ENCODE measurements at places on chromosomes 5 and 9. TPM values are rescaled to one million over a fixed set of nuclear protein-coding genes. Genes with fewer than 3 reads are reported as not detected.

CDC20B gene
- under 0.01 TPM for total RNA-seq

FANCG gene
- 10.9 TPM for total RNA-seq

PCDHAC1 gene
- total RNA-seq: 0.49 TPM

CTNNA1 gene
- total RNA-seq: 319 TPM

TLX3 gene
- total RNA-seq: not detected

ECM2 gene
- 38.5 TPM for total RNA-seq

UBE2QL1 gene
- under 0.01 TPM for total RNA-seq

GDA gene
- not detected for total RNA-seq

PCDHGB6 gene
- 6.1 TPM for total RNA-seq

All from hair follicle dermal papilla cell (primary cell).